Karpas-422 (cell line): ENCODE measurements at places on chromosomes 16 and 17. TPM values are rescaled to one million over a fixed set of nuclear protein-coding genes. Genes with fewer than 3 reads are reported as not detected.

GRCh38 chr17:18043491-18043890 lies 4.3 kb downstream of the GID4 start:
- DNase-seq, result peak; percentile 55

- DNase-seq, result no peak
These were observed 131.1 kb downstream of the ABCC1 start for GRCh38 chr16:16080465-16081065.

Gene MFAP4
- 0.15 TPM in 1 of 2 replicates, not detected in the other for total RNA-seq

DNA sequence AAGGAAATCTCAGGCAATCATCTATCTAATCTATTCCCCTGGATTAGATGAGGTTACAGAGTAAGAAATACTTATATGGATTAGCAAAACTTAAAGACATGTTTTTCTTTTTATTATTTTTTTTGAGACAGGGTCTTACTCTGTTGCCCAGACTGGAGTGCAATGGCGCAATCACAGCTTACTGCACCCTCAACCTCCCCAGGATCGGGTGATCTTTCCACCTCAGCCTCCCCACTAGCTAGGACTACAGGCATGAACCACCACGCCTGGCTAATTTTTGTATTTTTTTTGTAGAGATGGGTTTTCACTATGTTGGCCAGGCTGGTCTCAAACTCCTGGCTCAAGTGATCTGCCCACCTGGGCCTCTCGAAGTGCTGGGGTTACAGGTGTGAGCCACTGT lies 3.3 kb upstream of the NFE2L1 start:
- no peak for DNase-seq

- DNase-seq, result no peak
These were observed 952 bp downstream of the BMERB1 start for GRCh38 chr16:15435216-15435864.

DNA sequence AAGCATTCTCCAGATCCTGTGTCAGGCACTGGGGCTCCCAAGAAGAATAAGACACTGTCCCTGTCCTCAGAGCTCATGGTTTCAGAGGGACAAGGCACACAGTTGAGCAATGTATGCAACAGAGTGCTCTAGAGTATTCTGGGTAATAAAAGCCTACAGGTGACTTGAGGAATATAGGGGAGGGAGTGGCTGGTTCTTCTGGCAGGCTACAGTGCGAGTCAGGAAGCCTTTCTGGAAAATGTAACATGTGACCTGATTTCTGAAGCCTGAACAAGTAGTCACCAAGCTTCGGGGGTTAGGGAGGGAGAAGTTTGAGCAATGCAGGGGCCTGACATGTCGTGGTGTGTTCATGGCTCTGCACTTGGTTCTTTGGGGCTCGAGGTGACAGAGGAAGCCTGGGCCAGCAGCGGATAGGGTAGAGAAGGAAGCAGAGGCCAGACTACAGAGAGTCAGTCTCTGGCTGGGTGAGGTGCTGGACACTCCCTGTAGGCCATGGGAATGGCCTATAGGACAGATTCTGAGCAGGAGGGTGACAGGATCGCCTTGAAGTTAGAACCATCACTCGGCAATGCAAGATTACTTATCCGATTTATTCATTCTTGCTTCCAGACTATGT lies 16.0 kb upstream of the LRRC75A start:
- DNase-seq, result no peak

GRCh38 chr17:50881182-50881581 lies 15.0 kb upstream of the TOB1 start:
- DNase-seq, result no peak

GRCh38 chr17:66620528-66620927 lies 214.4 kb upstream of the CACNG5 start:
- no peak for DNase-seq

Gene AMDHD2
- 22.7 and 51.7 TPM in 2 replicates for total RNA-seq

DNA sequence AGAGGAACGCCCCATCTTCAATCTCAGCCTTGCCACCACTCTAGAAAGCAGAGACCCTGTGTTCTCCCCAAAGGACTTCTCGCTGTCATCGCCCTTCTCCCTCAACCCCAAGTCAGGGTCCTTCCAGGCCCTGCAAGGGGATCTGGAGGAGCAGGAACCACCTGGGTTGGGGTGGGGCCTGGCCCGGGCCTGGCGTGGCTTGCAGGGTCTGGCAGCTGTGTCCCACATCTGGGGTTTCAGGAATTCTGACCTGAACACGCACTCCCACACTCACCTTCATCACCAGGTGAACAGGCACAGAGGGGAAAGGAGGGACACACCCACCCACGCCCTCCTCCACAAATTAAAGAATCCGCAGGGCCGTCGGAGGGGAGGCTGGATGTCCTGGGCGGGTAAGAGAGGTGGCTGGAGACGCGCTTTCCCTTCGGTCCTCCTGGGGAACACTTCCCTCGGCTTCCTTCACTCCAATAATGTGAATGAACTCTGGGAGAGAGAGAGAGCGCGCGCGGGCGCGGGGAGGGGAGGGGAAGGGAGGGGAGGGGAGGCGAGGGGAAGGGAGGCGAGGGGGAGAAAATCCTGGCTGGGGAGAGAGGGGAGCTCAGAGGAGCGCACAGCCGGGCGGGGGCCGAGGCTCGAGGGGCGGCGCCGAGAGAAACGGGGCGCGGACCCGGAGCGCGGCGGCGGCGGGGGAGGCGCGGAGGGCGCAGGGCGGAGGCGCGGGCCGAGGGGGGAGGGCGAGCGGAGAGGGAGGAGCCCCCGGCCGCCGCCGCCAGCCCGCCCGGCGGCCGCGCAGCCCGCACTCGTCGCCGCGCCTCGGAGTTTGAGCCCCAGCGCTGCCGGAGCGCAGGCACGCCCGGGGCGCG lies at the start of gene CACNG4:
TSS of gene CACNG4 (plus strand) at position 799 of the 863 bp plus-strand sequence. CDS start 205 bp downstream, outside the sequence.
- no peak for DNase-seq

Gene CTRL
- 1.0 and 1.6 TPM in 2 replicates for total RNA-seq

- DNase-seq, result no peak
These were observed 34.3 kb downstream of the CPSF4L start for GRCh38 chr17:73227379-73227778.

Gene RHBDL1
- 3.6 and 15.2 TPM in 2 replicates for total RNA-seq

Gene KRT13
- not detected in 2 replicates for total RNA-seq

DNA sequence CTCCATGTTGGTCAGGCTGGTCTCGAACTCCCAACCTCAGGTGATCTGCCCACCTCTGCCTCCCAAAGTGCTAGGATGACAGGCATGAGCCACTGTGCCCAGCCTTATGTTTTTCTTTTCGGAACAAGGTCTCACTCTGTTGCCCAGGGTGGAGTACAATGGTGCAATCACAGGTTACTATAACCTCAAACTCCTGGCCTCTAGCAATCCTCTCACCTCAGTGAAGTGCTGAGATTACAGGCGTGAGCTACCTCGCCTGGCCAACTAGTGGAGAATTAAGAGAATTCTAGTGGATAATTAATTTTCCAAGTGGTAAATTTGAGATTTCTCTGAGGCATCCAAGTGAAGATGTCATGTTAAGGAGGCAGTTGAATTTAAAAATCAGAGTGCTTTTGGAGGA lies 2.9 kb upstream of the FBXO47 start:
- no peak for DNase-seq

DNA sequence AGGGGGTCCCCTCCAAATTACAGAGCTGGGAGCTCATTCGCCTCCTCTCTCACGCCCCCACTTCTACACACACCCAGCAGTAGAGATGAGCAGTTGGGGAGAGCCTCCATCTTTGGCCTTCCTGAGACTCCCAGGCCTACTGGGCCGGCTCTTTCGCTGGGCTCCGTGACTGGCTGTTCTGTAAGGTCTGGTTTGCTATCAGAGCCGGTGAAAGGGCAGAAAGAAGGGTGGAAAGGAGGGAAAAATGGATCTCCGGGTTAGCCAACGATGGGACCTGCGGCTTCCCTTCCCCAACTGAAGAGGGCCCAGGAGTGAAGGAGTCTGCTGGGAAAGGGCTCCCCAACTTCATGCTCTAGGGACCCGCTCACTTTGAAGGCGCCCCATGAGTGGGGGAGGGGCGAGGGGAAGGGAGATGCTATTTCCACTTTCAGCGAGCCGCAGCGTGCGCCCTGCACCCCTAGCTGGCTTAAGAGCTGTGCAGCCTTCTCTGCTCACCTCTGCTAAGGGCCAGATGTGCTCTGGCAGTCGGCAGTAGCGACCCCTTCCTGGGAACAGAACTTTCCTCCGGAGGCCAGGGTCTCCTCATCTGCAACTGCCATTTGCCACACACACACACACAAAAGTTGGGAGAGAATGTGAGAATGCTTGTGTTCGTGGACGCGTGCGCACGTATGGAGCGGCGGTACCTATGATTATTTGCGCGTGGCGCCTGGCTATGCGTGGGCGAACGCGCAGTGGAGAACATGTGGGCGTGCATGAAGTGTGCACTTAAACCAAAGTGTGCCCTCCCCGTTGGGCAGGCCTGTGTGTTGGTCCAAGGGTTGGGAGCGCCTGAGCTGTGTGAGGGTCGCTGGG lies 2.9 kb upstream of the FOXF1 start:
- DNase-seq, result no peak

GRCh38 chr16:65181071-65181561 lies 59.3 kb upstream of the CDH11 start:
- DNase-seq, result no peak

GRCh38 chr17:29565643-29566472 lies 979 bp downstream of the ABHD15 start:
- peak; percentile 86 for DNase-seq

GRCh38 chr17:82121660-82122629 lies 23.9 kb upstream of the FASN start:
- DNase-seq, result no peak

GRCh38 chr17:48037036-48037837 lies at the start of gene COPZ2:
Gene COPZ2 (minus strand): TSS chr17:48037797. CDS start chr17:48037777, 20 bp downstream.
- peak; percentile 61 for DNase-seq

DNA sequence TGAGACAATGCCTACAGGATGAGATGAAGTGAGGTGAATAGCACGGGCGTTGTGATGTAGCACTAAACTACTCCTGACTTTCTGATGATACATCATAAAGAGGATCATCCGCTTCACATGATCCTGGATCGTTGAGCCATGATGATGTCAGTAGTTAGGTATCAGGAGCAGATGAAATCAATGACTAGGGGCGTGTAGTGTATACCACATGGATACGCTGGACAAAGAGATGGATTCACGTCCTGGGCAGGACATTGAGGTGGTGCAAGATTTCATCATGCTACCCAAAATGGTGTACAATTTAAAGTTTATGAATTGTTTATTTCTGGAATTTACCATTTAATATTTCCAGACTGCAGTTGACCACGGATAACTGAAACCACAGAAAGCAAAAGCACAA lies 156.6 kb downstream of the ANKFN1 start:
- DNase-seq, result no peak

DNA sequence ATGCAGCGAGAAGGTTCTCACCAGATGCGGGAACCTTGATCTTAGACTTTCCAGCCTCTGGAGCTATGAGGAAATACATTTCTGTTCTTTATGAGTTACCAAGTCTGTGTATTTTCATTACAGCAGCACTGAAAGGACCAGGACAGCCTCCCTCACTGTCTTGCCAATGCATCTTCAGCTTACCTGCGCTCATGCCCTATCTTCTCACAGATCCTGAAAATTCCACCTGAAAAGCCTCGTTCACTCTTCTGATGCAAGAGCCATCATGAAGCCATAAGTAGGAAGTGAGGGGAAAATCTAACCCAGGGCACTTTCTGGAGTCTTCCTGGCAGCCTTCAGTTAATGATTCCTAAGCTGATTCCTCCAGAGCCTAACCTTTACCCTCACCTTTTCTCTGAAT lies 194.0 kb downstream of the SALL1 start:
- no peak for DNase-seq

DNA sequence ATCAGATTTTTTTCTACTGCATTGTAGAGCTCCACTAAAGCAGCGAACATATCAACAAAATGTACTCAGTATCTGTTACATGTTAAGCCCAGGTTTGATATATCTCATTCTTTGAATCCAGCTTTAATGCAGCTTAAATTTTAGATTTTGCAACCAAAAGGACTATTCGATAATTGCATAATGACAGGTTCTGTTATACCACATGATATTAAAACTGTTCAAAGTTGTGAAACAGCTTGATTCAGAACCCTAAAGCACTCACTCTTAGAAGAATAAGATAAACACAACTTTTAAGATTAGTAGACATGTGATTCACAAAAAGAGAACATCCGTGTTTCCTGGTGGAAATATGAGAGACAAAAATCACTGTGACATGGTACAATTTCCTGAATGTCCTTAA lies 427.9 kb downstream of the CDH11 start:
- no peak for DNase-seq

GRCh38 chr16:86517652-86518258 lies 7.4 kb downstream of the FOXF1 start:
- peak; percentile 73 for DNase-seq

DNA sequence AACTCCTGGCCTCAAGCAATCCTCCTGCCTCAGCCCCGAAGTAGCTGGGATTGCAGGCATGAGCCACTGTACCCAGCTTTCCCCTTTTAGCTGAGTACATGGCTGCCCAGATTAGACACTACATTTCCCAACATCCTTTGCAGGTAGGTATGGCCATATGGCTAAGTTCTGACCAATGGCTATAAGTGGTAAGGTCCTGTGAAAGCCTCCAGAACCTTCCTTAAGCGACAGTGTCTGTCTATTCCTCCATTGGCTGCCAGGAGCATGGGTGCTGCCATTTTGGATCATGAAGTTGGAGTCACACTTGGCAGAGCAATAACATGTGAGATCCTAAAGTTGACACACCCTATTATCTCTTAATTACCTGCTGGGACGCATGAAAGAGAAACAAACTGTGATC lies 24.4 kb upstream of the CRHR1 start:
- peak; percentile 62 for DNase-seq

Gene NLRC3
- total RNA-seq, result 22.4 and 31.5 TPM in 2 replicates

DNA sequence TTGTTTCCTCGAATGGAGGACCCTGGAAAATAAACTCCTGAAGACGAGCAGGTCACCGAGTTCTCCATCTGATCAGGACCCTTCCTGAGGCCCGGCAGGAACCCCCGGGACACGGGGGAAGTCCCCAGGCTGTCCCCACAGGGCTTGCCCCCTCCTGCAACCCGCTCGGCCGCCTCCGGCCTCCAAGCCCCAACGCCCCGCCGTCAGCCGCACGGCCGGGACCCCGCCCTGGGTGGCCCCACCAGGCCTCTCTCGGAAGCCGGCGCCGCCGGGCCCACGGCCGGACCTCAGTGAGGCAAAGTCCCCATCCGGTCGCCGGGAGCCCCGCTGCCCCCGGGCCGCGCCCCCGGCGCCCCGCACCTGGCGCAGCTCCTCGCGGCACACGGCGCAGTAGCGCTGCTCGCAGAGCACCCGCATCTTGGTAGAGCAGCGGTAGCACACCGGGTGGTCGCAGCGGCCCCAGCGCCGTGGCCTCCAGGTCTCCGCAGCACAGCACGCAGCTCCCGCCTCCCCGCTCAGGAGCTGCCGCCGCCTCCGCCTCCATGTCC lies 383 bp downstream of the ZNF598 start:
- no peak for DNase-seq

Gene CLEC18B
- total RNA-seq, result 4.5 and 6.0 TPM in 2 replicates

DNA sequence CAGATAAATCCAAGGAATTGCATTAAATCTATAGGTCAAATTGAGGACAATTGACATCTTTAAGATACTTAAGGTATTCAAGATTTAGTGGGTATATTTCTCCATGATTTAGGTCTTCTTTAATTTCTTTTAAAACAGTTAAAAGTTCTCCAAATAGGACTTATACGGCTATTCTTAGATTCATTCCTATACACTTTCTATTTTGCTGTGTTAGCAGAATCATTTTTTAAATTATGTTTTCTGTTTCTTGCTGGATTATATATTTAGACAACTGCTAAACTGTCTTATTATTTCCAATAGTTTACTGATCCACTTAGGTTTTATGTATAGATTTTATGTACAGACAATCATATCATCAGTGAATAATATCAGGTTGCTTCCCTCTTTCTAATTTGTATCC lies 226.1 kb upstream of the AXIN2 start:
- DNase-seq, result no peak
